HuH-7.5 (cell line): ENCODE measurements at places on chromosomes 11 and 22.

- no peak for DNase-seq
Measured at GRCh38 chr11:86518211-86518610, 143.5 kb downstream of the CCDC81 start.

GRCh38 chr11:134636071-134636470 lies 224.0 kb upstream of the B3GAT1 start:
- DNase-seq, result no peak

GRCh38 chr22:35589071-35589755 lies 27.9 kb downstream of the MB start:
- no peak for DNase-seq

DNA sequence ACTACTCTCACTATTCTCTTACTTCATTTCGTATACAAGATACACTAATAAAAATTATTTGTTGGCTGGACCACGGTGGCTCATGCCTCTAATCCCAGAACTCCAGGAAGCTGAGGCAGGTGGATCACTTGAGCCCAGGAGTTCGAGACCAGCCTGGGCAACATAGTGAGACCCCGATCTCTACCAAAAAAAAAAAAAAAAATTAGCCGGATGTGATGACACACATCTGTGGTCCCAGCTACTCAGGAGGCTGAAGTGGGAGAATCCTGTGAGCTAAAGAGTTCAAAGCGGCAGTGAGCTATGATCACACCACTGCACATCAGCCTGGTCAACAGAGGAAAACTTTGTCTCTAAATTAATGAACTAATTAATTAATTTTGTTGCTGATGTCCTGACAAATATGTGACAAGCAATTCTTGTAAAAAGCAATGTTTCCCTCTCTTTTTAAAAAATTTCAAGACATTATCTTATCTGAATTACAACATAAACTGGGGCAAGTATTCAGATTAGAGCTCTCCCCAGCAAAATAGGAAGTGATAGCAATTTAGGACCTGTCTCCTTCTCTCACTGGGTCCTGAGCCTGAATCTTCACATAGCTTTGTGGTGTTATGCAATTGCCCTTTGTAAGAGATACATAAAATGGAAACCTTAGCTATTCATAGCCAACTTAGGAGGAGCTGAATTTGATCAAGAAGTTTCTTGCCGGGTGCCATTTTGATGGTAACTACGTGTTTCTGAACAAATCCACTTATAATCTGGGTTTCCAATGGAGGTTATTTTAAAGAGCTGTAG lies 17.6 kb upstream of the TMA7B start:
- DNase-seq, result no peak

DNA sequence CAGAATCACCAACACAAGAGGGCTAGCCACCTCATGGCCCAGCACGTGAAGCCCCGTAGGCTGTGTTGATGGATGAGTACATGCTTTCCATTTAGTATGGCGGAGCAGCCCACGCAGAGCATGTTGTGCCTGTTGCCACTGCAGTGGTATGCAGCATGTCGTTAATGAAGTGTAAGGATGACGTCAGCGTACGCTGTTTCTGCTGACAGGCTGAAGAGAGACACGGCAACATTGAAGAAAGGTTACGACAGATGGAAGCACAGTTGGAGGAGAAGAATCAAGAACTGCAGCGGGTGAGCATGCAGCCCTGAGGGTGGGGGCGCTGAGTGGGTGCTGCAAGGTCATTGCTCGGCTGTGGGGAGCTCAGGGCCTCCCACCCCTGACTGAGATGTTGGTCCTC lies 62.8 kb downstream of the PPFIA1 start:
- no peak for DNase-seq

DNA sequence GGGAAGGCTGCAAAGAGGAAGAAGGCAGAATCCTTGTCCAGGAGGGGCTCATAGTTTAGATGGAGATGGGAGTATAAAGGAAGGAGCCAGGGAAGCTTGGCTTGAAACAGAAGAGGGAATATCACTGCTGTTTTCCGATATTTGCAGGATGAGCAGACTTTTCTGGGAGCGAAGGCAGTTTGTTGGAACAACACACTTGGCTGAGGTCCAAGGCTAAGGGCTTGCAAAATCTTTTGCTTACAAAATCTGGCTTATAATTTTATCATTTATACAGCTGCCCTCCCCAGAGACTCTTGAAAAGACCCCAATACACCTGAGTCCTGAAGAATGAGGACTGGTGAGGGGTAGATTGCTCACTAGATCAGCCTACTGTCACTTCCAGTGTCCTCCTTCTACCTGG lies 174.8 kb downstream of the NELL1 start:
- DNase-seq, result no peak

- no peak for DNase-seq
Measured at GRCh38 chr11:134022748-134023147, 46.1 kb upstream of the JAM3 start.

DNA sequence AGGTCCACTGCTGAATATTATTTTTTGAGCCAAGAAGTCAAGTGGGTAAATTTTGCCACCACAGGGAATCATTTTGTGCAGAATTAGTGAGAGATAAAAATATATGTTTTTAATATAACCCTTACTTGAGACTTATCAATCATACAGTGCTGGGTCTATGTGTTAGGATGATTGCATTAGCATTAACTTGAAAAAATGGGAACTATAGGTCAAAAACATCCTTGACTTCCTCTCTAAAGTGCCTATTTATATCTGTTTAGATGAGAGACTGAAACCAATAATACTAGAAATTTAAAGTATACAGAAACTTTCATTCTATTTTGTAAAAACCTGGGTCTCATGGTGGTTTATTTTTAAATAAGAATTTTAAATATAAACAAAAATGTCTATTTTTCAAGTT lies 65.1 kb upstream of the CARD18 start:
- no peak for DNase-seq

DNA sequence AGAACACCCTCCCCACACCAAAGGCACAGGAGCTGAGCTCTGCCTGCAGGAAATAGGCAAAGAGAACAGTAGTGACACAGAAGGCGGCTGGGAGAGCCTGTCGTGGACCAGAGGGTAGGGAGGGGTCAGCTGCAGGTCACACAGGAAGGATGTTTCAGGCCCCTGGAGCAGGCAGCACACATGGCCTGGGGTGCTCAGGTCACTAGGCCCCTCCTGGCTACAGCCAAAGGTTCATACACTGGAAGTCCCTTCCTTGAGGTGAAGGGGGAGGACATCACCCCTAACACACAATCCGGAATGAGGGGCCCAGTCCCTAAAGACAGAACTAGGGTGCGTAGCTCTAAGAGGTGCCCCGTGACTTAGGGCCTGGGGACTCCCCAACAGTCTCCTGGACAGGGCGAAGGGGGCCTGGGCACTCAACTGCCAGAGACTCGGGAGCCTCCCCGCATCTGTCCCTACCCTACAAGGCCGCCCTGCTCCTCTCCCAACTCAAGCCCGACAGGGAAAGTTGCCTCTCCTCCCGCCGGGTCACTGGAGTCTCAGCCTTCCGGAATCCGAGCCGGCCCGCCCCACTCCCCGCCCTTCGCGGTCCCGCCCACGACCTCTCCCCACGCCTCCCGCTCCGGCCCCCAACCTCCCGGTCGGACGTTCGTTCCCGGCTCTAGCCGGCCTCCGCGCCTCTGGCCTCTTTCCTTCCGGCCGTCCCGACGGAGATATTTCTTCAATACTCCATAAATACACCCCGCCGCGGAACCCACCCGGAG lies at the start of gene CYB5R2:
Gene CYB5R2, minus strand, starts transcription at position 541 of the 764 bp plus-strand sequence. CDS start 675 bp downstream, outside the sequence.
- peak; percentile 50 for DNase-seq

DNA sequence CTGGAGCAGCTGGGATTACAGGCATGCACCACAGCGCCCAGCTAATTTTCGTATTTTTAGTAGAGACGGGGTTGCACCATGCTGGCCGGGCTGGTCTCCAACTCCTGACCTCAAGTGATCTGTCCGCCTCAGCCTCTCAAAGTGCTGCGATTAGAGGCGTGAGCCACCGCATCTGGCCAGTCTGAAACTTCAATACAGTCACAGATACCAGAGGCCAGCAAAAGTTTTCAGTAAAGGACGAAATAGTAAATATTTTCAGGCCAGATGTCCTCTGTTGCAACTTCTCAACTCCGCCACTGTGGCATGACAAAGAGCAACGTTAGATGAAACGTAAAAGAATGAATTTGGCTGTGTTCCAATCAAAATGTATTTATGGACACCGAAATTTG lies 403.6 kb downstream of the MN1 start:
- no peak for DNase-seq

GRCh38 chr22:35542157-35542938 lies 1.7 kb downstream of the RASD2 start:
- DNase-seq, result no peak

GRCh38 chr22:20024650-20025397 lies 3.9 kb downstream of the TANGO2 start:
- no peak for DNase-seq

GRCh38 chr11:121366038-121366437 lies 73.5 kb downstream of the SC5D start:
- no peak for DNase-seq

DNA sequence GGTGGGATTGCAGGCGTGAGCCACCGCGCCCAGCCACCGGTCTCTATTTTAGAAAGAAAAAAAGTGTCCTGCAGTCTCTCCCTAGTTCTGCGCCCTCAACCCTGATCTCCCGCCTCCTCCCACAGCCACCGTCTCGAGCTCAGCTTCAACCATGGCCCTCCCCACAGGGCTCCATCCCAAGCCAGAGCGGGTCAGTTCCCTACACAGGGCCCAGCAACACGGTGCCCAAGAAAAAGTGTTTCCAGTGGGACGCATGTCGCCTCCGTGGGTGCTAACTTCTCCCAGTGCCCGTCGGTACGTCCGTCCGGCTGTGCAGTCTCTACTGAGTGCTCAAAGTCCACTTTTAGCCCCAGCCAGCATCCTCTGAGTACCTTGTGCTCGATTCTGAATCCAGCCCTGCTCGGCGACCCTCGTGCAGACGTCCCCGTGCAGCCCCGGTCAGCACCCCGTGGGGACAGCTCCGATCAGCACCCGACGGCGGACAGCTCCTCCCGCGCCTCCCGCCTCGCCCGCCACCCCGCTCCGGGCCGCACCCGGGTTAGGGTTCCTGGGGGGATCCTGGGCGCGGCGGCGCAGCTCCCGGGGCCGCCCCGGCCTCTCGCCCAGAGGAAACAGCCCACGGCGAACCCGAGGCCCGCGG lies 657 bp upstream of the MAPK8IP2 start:
- DNase-seq, result peak; percentile 97

- DNase-seq, result no peak
Measured at GRCh38 chr11:131880976-131881375, 510.6 kb downstream of the NTM start.

DNA sequence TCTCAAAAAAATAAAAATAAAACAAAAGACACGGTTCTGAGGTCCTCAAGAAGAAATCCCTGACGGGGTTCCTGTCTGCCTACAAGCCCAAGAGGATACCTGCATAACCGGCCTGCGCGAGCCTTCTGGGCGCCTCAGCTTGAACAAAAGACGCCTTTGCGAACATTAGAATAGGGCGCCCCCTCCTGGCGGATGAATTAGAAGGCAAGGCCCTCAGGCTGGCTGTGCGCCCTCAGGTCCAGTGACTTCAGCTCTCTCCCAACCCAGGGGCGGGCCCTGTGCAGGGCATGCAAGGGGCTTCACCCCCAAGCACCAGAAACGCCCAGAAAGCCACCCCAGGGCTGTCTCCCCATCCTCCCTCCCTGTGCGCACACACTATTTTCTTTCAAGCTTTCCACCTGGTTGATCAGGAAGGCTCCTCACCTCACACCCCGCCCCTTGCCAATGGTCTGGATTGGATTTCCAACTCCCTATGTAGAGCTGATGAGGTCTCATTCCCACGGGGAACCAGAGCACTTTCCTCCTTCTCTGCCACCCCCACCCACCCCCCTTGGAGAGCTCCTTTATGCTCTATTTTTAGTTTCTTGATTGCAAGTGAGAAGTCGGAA lies 273.3 kb downstream of the BUD13 start:
- peak; percentile 71 for DNase-seq

GRCh38 chr11:40513281-40513680 lies 946.2 kb downstream of the LRRC4C start:
- DNase-seq, result no peak

- DNase-seq, result no peak
Measured at GRCh38 chr11:27150098-27150497, 109.5 kb downstream of the BBOX1 start.

DNA sequence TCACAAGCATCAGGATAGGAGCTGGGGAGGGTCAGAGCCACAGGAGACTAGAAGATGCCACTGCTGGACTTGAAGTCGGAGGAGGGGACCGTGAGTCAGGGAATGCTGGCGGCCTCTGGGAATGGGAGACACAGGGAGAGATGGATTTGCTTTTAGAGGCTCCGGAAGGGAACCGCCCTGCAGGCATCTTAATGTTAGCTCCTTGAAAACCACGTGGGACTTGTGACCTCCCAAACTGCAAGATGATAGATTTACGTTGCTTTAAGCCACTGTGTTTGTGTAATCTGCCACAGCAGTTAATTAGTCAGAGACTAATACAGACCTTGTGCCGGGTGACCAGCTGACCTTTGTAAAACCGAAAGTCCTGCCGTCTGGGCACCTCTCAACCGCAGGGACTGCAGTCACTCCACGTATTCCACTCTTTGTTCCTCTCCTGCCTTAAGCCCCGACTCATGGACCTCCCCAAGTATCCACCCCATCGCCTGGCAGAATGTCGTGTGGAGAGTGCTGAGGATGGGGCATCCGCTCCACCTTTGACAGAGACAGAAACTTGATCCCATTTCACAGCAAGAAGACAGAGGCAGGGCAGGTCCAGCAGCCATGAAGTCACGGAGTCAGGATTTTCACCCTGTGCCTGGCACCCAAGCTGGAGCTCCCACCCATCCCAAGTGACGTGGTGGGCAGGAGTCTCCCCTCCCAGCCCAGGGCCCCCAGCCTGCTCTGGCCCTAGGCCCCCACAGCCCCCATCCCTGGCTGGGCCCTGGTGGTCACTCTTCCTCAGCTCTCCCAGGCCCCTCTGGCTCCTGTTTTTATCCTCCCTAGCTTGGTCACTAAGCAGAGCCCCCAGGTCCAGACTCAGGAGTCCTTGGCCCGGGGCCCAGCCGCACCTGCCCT lies 19.4 kb upstream of the CTSD start:
- DNase-seq, result no peak

GRCh38 chr11:126857860-126858808 lies 142.4 kb downstream of the KIRREL3 start:
- no peak for DNase-seq

- no peak for DNase-seq
Measured at GRCh38 chr11:27807596-27807995, 107.3 kb upstream of the BDNF start.

GRCh38 chr22:35651085-35651484 lies 2.8 kb downstream of the APOL6 start:
- DNase-seq, result no peak

DNA sequence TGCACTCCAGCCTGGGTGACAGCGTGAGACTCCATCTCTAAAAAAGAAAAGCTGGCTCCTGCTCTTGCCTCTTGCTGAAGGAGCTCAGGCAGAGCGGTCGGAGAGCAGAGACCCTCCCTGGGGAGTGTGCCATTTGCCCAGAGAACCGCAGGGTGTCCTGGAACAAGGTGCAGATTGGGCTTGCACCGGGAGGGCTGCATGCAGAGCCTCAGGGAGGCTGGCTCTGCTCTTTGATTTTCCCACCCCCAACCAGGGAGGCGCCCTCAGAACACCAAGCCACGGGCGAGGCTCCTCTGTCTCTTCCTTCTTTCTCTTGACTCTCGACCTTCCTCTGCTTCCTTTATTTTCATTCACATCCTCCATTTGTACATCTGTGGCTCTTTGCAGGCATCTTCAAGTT lies 889.1 kb downstream of the OPCML start:
- no peak for DNase-seq
